CMK (cell line): ENCODE measurements at places on chromosomes 7 and 10.

GRCh38 chr10:71911296-71911953 is 52.8 kb upstream of the CHST3 start:
- no peak for DNase-seq

DNA sequence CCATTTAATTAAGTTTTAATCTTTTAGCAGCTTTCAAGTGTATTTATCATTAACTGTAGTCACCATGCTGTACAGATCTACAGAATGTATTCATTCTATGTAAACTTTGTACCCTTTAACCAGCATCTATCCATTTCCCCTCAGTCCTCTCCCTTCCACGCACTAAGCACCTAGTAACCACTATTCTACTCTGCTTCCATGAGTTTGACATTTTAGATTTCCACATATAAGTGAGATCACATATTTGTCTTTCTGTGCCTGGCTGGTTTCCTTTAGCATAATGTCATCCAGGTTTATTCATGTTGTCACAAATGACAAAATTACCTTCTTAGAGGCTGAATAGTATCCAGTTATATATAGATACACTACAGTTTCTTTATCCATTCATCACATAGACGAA is 79.7 kb downstream of the BTAF1 start:
- no peak for DNase-seq

DNA sequence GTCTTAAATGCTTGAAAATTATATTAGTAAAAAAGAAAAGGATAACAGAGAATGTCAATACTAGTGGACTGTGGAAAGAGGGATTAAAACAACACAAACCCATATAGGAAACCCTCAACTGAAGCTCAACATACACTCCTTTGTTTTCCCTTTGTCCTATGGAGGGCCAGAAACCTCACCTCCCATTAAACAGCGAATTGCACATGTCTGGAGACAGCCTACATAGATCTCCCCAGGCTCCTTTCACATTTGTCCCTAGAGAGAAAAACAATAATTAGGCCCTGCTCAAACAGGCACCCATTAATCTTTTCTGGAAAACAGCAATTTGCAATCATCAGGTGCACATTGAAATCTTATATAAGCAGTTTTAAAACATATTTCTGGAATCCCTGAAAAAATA is 87.6 kb upstream of the SEMA3D start:
- no peak for DNase-seq

DNA sequence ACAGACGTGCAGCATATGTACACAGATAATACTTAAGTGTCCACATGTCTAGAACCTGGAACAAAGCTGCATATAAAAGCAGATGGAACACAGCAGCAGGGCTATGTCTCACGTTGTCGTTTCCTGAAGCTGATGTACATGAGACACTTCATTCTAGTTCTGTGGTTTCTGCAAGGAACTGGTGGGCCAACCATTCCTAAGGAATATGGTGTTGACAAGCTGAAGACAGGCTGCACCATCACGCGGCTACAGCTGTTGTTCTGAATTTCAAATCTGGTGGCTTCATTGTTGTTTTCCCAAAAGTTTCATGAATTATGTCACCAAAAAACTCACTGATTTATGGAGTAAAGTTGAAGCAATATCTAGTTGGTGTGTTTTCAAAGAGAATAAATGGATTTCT is 33.7 kb downstream of the PRKAG2 start:
- DNase-seq = no peak

DNA sequence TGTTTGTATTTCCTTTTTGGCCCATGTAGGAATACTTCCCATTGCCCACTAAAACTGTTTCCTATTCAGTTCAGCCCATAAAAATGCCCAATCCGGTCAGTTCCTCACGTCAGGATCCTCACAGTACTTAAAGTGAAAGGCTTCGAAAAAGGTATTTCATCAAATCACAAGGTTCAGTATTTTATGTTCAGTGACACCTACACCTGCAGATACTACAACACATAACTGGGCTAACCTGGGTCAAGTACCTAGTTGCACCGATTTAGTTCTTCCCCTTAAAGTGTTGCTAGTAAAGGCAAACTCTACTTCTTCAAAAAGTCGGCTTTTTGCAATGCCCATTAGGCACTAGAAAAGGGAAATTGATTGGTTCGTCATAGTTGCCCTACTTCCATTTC is 1.1 kb downstream of the SNX13 start:
- no peak for DNase-seq

DNA sequence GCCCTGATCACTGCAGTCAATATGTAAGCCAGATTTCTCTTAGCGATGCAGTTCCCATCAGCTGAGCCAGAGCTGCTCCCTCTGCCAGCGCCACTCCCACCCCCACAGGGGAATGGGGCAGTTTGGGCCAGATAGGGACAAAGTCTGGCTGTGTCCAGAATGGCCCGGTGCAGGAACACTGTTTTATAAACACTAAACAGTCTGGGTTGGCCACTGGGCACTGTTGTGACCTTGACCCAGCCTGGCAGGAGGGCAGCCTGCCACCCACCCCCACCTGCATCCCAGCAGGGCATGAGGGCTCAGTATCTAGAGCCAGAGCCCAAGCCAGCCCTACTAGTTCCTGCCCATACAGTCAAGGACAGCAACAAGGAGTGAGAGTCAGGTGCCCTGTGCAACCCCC is 1.3 kb downstream of the OGDHL start:
- DNase-seq = no peak

GRCh38 chr7:126700807-126701604 is 551.7 kb downstream of the GRM8 start:
- peak; percentile 52 for DNase-seq

DNA sequence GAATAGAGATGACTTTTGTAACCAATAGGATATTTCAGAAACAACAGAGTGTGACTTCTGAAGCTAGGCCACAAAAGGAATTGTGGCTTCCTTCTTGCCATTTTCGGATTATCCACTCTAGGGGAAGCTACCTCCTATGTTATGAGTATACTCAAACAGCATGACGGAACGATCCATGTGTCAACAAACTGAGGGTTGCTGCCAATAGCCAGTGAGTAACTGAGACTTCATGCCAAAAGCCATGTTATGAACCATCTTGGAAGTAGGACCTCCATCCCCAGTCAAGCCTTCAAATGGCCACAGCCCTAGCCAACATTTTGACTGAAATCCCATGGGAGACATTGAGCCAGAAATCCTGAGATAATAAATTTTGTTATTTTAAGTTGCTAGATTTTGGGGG is 69.0 kb upstream of the IL6 start:
- DNase-seq = no peak

- no peak for DNase-seq
Measured at GRCh38 chr10:32163071-32163761, 107.0 kb upstream of the KIF5B start.

GRCh38 chr10:121478556-121478955 is 119.7 kb downstream of the FGFR2 start:
- DNase-seq = no peak

GRCh38 chr7:89339748-89340147 is 544.2 kb upstream of the TEX47 start:
- DNase-seq = no peak

DNA sequence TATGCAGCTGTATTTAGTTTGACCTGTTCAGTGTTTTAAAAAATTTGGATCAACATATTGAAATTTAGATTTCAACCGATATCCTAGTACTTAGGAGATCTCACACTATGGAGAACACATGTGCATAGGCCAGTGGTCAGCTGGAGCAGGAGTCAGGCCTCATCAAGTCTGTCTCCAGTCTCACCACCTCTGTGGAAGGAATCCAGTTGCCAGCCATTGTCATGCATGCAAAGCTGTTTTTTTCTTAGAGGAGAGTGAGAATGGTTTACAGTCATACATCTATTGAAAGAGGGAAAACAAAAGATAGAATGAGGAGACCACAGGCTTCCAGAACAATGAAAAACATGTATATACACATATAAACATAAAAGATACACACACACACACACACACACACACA is 7.6 kb upstream of the CLEC5A start:
- no peak for DNase-seq

GRCh38 chr7:37405603-37406122 is 43.0 kb downstream of the ELMO1 start:
- DNase-seq = peak; percentile 88

DNA sequence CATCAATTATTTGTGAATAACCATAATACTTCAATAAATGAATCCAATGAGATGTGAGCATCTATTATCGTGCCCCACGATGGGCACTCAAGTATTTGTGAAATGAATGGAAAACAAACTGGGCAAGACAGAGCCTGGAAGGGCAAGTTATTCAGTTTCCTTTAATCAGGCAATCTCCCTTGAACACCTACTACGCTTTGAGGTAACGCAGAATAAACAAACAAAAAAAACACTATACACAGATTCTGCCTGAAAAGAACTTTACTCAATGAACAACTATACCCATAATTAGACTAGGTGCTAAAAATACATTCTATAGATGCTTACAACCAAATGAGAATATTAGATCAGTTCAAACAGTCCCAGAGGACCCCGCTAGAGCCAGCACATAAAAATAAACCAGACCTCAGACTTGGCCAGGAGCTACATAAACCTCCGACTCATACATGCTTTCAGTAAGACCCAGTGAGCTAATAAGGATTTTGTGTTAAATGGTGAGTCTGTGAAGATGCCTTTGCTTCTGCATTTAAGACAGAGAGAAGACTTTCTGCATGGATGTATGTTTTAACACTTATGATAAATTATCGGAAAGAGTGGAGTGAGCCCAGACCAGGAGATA is 121.3 kb downstream of the MPP7 start:
- no peak for DNase-seq

- peak; percentile 29 for DNase-seq
Measured at GRCh38 chr10:80186364-80187012, 18.8 kb downstream of the ANXA11 start.

GRCh38 chr10:108567899-108568752 is 1355.2 kb downstream of the XPNPEP1 start:
- no peak for DNase-seq

DNA sequence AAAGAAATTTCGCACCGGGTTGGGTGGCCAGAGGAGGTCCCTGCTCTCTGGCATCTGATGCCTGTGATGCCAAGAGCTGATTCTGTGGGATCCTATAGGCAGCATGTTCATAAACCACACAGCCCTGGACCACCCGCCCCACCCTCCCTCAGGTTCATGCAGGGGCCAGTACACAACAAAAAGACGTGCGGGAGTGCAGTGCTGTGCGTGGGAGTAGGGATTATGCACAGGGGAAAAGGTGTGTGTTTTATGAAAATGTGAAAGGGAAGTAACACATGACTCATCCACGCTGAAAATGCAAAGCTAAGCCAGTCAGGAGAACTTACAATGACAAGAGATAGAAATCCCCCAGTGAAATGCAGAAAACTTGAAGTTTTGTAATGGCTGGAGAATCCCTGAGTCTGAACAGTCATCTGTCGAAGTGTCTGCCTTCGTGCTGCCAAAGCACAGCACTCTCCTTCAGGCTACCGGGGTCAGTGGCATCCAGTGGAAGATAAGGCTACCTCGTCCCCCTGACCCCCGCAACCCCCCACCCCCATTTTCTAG is 1.1 kb downstream of the KIAA1217 start:
- DNase-seq = no peak

DNA sequence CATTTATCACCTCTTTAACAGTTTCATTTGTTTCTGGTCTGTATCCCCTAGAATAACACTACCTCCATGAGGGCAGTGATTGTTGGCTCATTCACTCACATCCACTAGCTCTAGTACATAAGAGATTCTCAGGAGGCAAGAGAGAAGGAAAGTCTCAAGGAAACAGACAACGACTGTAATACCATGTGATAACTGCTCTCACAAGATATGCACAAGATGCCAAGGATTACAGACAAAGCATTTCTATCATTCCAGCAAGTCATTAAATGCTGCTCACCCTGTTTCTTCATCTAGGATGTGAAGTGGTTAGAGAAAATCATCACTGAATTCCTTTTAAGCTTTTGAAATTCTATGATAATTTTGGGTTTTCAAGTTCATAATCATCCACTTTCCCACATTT is 115.3 kb downstream of the HIBADH start:
- no peak for DNase-seq

- DNase-seq = no peak
Measured at GRCh38 chr7:41436139-41436538, 266.8 kb downstream of the INHBA start.

DNA sequence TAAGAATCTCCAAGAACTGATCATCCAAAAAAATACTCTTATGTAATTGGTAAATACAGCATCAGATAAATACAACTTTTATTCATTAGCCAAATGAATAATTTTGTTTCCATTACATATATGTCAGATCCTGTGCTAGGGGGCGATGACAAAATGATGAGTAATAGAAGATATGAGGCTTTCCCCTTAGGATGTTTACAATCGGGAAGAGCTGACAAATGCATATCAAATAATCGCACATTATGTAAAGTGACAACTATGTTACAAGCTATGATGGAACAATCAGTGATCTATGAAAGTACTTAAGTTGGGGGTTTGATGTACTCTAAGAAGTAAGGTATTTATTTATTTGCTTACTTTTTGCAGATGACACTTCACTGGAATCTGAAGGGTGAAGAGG is 465.6 kb upstream of the VSTM2A start:
- no peak for DNase-seq

DNA sequence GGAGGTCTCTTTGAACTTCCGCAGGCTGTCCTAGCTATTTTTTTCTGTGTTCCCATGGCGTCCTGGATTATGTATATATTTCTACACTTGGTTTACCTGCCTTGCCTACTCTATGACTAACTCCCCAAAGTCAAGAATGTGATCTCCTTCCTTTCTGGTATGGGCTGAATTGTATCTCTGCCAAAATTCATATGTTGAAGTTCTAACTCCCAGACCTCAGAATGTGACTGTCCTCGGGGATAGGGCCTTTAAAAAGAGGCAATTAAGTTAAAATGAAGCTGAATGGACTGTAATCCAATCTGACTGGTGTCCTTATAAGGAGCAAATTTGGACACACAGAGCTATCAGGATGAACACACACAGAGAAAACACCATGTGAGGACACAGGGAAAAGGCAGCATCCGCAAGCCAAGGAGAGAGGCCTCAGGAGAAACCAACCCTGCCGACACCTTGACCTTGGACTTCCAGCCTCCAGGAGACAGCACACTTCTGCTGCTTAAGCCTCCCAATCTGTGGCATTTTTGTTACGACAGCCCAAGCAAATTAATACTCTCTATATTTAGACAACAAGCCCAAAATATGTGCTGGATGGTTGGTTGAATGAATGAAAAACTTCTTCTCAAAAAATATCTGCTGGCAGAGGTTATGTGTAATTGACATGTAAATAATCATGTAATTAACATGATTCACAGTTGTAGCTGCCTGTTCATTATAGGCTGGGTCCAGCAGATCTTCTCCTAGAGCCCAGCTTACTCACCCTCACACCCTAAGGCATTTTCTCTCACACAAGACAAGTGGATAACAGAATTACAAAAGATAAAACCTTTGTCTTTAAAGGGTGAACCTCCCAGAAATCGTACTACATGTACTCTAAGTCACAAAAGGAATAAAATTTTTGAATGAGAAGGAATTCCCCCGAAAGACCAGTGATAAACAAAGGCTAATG is 123.7 kb downstream of the CUBN start:
- DNase-seq = no peak

- DNase-seq = no peak
Measured at GRCh38 chr7:40489844-40490602, 355.2 kb downstream of the SUGCT start.

- DNase-seq = no peak
Measured at GRCh38 chr7:95596198-95597063, at the start of gene PDK4. TSS of gene PDK4 (minus strand) at chr7:95596516. CDS start at chr7:95596293, 223 bp downstream.
